CD4-positive, alpha-beta T cell (primary cell): ENCODE measurements at places on chromosomes 3 and 15.
A peak's percentile ranks its signal among the peaks of the same experiment; 100 is the strongest.

- peak overlapping the region; percentile 76 for H3K4me3 ChIP-seq
These were observed 809 bp downstream of the CRTAP start for GRCh38 chr3:33114622-33115023.

DNA sequence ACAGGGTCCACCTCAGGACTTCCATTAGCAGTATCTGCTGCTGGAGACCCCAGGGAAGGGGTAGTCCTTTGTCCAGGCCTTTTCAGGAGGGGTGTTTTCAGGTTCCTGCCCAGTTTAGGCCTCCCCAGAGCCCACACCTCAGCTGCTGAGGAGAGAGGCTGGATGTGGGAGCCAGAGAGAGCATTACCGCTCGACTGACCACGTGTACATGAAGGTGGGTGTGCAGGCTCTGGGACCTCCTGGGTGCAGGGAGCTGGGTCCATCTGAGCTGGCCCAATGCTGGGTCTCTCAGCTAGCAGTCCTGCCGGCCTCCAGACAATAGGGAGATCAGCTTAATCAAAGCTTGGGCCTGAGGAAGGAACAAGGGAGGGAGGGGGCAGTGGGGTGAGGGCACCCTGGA is 29.1 kb upstream of the POLG start:
- H3K27me3 ChIP-seq: peaks cover 94% of the 10 kb centered on the region
- H3K27ac ChIP-seq: no peak overlapping the region
- H3K4me3 ChIP-seq: no peak overlapping the region
- H3K4me1 ChIP-seq: peaks cover 47% of the 10 kb centered on the region

DNA sequence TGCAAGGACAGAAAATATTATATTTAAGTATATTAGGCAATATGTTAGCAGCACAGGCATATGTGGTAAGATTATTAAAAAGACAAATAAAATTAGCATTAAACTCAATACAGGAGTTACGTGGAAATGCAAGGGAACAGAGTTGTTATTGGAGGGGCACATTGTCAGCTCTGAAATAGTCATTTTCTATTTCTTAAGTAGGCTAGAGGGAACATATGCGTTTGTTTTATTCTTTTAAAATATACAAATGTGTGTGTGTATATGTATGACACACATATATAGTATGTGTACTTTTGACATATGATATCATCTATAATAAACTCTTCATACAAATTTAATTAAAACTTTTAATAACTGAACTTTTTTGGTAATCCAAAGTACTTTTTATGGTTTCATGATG is 22.8 kb upstream of the VEPH1 start:
- H3K36me3 ChIP-seq: no peaks in the 10 kb centered on the region
- H3K4me1 ChIP-seq: no peaks in the 10 kb centered on the region
- no peak overlapping the region for H3K27ac ChIP-seq
- DNase-seq: no peak
- H3K27me3 ChIP-seq: no peaks in the 10 kb centered on the region
- no peak overlapping the region for H3K4me3 ChIP-seq

DNA sequence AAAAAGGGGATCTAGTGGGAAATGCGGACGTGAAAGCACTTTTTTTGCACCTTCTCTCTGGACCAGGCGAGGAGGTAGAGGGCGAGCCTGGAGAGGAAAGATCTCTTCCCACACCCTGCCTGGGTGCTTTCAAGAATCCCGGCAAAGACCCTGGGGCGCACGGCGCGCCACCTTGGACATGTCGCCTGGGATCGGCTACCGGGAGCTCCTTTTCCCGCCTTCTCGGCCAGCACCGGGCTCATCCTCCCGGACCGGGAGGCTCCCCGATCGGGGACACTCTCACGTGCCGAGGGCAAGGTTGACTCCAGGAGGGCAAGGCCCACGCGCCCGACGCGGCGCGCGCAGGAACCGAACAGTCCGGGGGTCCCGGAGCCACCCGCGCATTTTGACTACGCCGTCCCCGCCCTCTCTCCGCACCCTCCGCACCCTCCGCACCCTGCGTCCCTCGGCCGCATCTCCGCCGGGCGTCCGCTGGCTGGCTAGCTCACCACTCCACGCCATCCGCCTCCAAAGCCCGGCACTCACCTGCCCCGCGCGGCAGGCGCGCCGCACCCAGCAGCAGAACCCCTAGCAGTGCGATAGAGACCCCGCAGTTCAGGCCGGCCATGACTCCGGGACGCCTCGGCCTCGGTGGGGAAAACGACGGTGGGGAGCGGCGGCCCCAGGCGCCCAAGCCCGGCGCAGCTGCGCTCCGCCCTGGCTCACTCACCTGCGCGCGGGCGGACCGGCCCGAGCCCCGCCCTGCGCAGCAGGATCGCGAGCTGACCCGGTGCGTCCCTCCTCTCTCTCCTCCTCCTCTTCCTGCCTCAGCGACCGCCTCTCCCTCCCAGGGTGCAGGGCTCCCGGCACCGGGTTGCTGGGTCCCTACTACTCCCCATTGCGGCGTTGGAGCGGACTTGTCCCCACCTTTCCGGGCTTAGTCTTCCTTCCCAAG is at the start of gene CDCP1:
CDCP1 (minus strand) TSS at position 698 of the 934 bp plus-strand sequence; CDS start at position 607, 91 bp downstream.
- no peak for DNase-seq
- H3K27me3 ChIP-seq: peaks cover 32% of the 10 kb centered on the region
- H3K4me3 ChIP-seq: peak within 1 kb of the TSS; percentile 45
- H3K36me3 ChIP-seq: no peaks in the 10 kb centered on the region
- peaks cover 12% of the 10 kb centered on the region for H3K4me1 ChIP-seq

DNA sequence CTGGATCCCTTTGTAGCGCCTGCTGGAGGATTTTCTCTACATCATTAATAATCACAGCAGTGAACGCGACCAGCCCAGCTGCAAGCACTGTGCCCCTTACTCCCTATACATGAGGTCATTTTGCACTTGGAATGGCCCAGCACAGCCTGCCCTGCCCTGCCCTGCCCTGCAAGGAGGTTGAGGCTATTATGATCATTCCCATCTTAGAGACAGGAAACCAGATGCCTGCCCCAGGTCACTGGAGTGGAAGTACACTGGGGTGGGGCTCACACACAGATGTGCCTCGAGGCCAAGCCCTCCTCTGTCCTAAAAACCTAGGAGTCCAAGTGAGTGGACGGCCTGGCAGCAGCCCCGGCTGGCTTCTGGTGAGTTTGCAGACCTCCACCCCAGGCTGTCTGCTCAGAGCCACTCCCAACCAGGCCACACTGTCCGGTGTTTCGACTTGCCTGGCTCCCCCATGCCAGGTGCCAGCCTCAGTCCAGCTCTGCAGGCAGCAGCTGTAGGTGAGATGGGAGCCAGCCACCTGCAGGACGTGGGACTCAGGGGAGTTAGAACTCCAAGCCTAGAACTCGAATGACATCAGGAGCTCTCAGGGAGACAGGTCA is 30.4 kb upstream of the SEC61A1 start:
- DNase-seq: no peak
- H3K4me3 ChIP-seq: no peak overlapping the region
- H3K27ac ChIP-seq: no peak overlapping the region

- H3K27me3 ChIP-seq: no peaks in the 10 kb centered on the region
- H3K27ac ChIP-seq: no peak overlapping the region
- peak; percentile 9 for DNase-seq
- no peaks in the 10 kb centered on the region for H3K36me3 ChIP-seq
These were observed 5.7 kb upstream of the A4GNT start for GRCh38 chr3:138137861-138138260.

DNA sequence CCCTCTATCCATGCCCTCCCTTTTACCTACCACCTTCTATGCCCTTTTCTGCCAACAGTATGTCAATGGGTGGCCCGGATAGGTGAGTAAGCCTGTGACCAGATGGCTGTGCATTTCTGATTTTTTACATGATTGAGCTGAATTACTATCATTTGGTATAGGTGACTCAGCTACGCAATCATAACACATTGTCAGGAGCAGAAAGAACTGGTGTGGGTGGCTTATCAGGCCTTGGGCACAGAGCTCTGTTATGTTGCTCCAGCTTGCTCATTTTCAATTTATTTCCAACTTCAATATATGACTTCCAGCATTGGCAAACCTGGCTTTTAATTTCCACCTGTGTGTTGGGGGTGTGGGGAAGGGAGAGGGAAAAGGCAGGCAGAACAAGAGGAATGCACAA is 86.6 kb upstream of the AGBL1 start:
- no peaks in the 10 kb centered on the region for H3K4me1 ChIP-seq
- H3K27ac ChIP-seq: no peak overlapping the region
- H3K27me3 ChIP-seq: no peaks in the 10 kb centered on the region
- H3K36me3 ChIP-seq: no peaks in the 10 kb centered on the region
- DNase-seq: no peak
- H3K4me3 ChIP-seq: no peak overlapping the region

DNA sequence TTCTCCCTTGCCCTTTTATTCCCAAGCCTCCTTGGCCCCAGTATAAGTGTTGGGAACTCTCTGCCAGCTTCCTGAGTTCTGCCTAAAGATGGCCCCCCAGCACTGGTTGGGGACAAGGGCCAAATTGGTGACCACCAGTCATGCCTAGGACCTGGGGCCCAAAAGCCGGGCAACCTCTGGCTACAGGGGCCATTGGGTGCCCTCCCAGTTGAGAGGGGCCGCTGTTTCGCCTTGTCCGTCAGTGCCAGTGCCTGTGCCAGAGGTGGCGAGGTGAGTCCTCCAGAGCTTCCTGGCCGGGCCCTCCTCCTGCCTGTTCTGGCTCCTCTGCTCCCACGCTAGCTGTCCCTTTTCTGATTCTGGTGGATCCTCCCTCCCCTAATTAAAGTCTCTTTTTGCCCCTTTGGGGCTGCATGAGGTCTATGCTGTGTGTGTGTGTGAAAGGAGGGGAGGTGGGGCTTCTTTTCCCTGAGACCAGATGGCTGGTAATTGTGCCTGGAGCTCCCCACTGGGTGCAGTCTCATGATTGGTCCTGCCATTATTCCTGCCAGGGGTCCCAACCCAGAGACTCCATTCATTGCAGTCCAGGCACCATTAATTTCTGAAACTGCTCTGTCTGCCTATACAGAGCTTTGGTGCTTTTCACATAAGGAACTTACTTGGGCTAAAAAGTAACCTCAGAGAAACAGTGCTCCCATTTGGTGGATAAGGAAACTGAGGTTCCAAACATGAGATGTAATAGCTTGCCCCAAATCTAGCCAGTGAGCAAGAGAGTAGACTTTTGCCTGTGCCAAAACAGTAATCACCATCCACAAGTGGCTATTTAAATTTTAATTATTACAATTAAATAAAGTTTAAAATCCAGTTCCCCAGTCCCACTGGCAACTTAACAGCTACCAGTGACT is 3.1 kb upstream of the TTLL3 start:
- H3K4me1 ChIP-seq: peaks cover 38% of the 10 kb centered on the region
- no peaks in the 10 kb centered on the region for H3K27me3 ChIP-seq
- peaks cover 47% of the 10 kb centered on the region for H3K36me3 ChIP-seq
- no peak overlapping the region for H3K27ac ChIP-seq
- no peak overlapping the region for H3K4me3 ChIP-seq

DNA sequence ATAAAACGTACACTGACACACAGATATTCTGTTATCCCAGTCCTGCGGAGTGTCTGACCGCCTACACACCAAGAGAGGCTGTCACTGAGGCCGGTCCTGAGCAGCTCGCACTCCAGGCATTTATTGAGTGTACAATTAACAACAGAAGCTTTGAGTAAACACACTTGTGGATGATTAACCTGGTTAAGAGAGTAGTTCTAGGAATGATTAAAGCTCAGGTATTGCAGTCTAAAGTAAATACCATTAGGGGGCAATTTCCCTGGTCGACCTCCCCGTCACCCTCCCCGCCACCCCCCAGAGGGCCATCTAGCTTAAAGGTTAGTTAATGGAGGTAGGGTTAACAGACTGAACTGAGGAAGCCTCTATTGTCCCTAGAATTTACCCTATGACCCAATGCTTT is 1278.5 kb downstream of the NSUN3 start:
- H3K4me3 ChIP-seq: no peak overlapping the region
- H3K27me3 ChIP-seq: no peaks in the 10 kb centered on the region

DNA sequence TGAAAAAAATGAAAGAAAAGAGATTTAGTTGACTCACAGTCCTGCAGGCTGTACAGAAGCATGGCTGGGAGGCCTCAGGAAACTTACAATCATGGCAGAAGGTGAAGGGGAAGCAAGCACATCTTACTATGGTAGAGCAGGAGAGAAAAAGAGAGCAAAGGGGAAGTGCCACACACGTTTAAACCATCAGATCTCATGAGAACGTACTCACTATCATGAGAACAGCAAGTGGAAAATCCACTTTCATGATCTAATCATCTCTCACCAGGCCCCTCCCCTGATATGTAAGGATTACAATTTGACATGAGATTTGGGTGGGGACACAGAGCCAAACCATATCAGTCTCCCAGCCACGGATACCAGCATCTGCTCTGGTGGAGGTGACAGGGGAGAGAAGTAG is 50.8 kb upstream of the CPOX start:
- DNase-seq: peak; percentile 11
- no peak overlapping the region for H3K27ac ChIP-seq
- peaks cover 2% of the 10 kb centered on the region for H3K27me3 ChIP-seq
